Stimulated activated CD8-positive, alpha-beta memory T cell treated with anti-CD3 and anti-CD28 coated beads, Interleukin-2, amount 100 ng/mL, for 48 hours (primary cell): ENCODE measurements at places on chromosomes 11 and 22.

DNA sequence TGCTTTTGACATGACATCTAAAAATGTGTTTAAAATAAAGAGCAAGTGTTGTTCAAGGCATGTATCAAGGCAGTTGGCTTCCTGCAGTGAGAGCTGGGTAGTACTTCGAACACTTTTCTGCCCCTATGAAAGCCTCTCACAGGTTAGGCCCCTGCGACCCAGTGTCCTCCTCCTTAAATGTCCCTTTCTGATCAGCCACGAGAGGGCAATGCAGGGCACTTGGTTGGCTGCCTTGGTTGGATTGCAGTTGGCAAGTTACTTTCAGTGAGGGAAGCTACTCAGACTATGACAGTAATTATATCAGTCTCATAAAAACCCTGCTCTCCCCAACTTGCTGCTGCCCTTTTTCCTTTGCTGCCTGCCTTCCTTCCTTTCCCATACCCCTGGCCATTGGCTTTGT is 743.8 kb downstream of the NTM start:
- DNase-seq: no peak

- no peak for DNase-seq
Observed at GRCh38 chr11:93396316-93396715, 65.8 kb downstream of the DEUP1 start.

- no peak for DNase-seq
Observed at GRCh38 chr11:27904358-27905055, 203.4 kb downstream of the KIF18A start.

DNA sequence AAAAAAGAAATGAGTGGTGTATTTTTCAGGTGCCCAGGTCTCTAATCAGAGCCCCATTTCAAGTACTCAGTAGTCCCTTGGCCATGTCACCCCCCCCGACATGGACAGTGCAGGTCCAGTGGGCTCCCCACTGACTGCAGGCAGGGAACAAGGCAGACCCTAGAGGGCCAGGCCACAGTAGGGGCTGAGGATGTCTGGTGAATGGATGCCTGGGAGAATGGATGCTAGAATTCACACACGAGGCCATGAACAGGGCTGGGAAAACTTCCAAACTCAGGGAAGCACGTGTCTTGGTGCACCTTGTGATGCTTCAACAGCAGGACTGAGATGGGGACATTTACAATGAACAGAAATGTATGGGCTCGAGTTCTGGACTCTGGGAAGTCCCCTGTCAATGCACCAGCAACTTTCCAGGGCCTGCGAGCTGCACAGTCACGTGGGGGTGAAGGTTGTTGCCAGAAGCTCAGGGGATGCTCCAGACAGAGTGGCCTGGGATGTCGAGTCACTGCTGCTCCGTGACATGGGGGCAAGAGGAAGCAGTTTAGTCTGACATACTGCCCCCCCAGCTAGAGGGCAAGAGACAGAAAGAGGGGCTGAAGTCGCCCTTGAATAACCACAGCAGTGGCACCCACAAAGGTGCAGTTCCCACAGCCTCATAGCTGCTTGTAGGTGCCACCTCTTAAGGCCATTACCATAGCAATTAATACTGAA is 3.1 kb downstream of the APOBEC3G start:
- no peak for DNase-seq

- DNase-seq: no peak
Observed at GRCh38 chr22:27783436-27784119, 18.0 kb downstream of the MN1 start.
